ENCODE measurements at places on chromosomes 12 and 14.

DNA sequence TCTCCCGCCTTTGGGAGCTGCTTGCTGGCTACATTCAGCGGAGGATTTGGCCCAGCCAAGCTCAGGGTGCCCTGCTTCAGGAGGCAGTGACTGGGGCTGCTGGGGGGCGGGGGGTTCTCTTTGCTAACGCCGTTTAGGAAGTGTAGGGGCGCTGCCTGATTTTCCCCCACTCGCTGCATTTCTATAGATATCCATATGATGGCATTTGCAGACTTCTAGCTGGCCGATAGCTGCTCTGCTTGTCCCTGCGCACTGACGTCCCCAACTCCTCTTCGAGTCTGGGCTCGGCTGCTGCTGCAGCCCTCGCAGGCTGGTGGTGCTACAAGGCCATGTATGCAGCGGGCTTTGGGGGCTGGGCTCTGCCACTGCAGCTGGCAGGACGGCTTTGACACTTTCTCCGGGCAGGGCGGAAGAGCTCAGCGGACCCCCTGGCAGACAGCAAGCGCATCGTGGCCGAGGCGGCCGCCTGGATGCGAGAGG lies 3.1 kb downstream of the LRFN5 start:
- no peak for DNase-seq

GRCh38 chr12:64186789-64187188 lies 35.3 kb downstream of the KICS2 start:
- DNase-seq, result peak; percentile 27

DNA sequence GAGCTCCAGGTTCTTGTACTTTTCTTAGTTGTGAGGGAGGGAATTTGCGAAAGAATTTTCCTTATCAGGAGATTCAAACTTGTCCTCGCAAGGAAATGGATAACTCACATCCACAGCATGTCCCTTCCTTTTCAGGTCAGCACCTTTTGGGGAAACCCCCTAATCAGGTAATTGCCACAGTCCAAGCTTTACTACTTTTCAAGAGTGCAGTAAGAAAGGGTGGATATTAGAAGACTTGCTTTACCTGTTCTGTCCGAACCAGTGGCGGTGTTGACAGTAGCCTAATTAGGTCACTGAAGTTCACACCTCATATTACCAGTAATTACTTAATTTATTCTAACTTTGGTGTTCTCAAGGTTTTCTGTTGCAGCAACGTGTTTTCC lies 6.7 kb upstream of the C12orf50 start:
- DNase-seq, result no peak

GRCh38 chr12:98294051-98294805 lies 221.2 kb upstream of the TMPO start:
- DNase-seq, result no peak

DNA sequence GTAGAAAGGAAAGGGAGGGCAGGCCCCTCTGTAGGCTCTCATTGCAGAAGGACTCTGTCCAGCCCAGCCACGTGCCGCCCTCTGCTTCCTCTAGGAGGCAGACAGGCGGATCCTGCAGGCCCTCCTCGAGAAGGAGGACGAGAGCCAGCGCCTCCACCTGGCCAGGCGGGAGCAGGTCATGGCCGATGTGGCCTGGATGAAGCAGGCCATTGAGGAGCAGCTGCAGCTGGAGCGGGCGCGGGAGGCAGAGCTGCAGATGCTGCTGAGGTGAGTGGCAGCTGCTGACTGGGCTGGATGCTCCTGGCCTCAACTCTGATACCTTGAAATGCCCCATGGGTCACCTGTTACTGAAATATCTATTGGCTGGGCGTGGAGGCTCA lies 10.9 kb downstream of the TCHP start:
- DNase-seq, result no peak

- no peak for DNase-seq
Observed at GRCh38 chr12:830111-830867, 77.9 kb downstream of the WNK1 start.

- peak; percentile 79 for DNase-seq
Observed at GRCh38 chr14:70714055-70714550, 72.4 kb downstream of the TTC9 start.

DNA sequence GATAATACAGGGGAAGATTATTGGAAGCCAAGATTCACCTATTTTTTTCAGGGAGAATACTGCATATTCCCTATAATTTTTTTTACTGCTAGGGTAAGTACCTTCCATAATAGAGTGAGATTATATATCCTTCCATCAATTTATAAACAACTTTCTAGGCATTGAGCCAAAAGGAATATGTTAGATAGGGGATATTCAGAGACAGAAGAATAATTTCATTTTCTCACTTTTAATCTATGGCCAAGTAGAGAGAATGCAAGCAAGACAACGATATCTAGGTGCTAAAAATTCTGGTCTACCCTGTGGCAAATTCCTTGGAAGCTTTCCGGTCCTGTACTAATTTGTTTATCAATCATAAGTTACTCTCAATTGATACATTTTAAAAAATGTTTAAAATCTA lies 69.7 kb upstream of the STAC3 start:
- DNase-seq, result no peak

DNA sequence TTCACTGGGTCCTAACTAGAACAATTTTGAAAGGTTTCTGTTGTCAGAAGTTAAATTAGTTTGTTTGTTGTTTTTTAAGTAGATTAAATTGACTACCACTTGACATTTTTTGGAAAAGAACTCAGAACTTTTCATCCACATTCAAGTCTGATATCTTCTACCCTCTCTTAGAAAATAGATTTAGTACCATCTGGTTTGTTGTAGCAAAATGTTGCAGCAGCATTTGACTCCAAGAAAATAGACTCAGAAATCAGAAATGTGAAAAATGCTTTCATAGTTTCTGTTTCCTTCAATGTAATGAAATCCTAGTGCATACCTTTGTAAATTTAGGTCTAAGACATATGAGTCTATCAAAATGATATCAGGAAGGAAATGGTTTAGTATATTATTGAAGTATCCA lies 256.3 kb upstream of the CLEC14A start:
- no peak for DNase-seq

GRCh38 chr12:2574355-2574935 lies 220.3 kb upstream of the FKBP4 start:
- DNase-seq, result no peak

DNA sequence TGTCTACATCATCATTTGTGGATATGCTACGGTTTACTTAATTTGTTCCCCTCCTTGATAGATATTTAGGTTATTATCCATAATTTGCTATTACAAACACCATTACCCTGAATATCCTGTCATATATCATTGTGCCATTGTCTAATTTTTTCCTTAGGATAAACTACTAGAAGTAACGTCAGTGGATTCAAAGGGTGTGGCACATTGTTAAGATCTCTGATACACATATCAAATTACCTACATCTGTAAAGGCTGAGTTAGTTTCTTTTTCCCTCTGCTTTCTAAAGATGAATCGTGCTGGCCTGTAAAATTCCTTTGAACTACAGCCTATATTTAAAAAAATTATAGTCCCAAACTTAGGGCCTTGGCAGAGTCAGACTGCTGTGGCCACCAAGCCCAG lies 53.9 kb upstream of the STRN3 start:
- DNase-seq, result no peak

- no peak for DNase-seq
Observed at GRCh38 chr12:119621878-119622277, 28.3 kb downstream of the TMEM233 start.

GRCh38 chr14:58026967-58027366 lies 125.0 kb downstream of the ARMH4 start:
- DNase-seq, result no peak

DNA sequence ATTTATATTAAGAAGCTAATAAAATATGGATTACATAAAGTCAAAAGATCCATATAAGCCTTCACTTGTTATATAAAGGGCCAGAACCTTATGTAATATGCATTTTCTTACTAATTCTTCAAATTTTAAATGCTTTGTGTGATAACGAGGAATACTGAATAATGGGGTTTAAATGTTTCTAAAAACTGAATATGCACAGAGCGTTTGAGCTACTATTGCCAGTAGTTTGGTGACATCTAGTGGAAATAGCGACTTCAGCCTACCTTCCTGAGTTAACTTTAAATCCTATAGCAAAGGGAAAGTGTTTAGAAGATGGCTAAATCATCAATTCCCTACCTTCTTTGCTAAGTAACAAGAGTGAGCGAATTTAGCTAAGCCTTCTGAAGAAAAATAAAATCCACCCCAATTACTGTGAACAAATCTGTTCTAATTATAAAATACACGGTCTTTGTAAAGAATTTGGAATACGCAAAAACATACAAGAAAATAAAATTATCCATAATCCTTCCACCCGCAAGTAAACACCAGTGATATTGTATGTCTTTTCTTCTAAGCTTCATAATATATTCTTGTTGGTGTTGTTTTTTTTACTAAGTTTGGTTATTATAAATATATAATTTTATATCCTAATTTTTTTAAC lies 115.5 kb upstream of the G2E3 start:
- peak; percentile 6 for DNase-seq

GRCh38 chr12:94779485-94779884 lies 129.1 kb upstream of the TMCC3 start:
- DNase-seq, result no peak

GRCh38 chr12:91892081-91892855 lies 253.4 kb downstream of the BTG1 start:
- DNase-seq, result no peak

GRCh38 chr12:24378548-24379407 lies 429.3 kb upstream of the SOX5 start:
- DNase-seq, result no peak

- no peak for DNase-seq
Observed at GRCh38 chr12:86774841-86775388, 518.7 kb upstream of the MGAT4C start.

- no peak for DNase-seq
Observed at GRCh38 chr12:119744900-119745606, 77.1 kb downstream of the PRKAB1 start.

GRCh38 chr12:65761301-65761700 lies 63.0 kb upstream of the HMGA2 start:
- no peak for DNase-seq

DNA sequence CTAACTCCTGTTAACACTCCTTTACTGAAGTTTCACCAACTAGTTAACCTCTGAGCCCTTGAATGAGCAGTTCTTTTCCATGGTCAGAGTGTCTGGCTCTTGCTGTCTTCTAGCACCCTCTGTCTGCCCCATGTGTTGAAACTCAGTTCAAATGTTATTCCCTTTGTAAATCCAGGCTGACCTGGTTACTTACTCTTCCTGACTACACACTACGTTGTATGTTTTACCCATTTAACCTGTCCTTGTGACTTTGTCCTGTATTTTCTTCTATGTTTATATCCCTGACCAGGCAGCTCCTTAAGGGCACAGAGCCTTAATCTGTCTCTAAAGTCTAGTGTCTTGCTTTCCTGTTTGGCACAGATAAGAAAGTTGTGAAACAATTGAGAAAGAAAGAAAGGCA lies 389.0 kb upstream of the RPL10L start:
- DNase-seq, result no peak

DNA sequence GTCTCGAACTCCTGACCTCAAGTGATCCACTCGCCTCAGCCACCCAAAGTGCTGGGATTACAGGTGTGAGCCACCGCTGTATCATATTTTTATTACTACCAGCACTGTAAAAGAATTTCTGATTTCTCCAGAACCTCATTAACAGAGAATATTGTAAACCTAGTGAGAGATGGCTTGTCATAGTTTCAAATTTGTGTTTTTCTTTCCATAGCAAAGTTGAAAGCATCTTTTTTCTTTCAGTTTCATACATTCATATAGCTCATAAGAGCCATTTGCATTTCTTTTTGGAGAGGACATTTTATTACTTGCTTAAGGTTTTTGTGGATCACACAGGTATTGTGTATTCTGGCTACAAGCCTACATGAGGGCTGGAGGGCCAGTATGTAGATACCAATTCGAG lies 58.0 kb downstream of the MIS18BP1 start:
- no peak for DNase-seq

- no peak for DNase-seq
Observed at GRCh38 chr14:66628636-66629035, 120.7 kb downstream of the GPHN start.

DNA sequence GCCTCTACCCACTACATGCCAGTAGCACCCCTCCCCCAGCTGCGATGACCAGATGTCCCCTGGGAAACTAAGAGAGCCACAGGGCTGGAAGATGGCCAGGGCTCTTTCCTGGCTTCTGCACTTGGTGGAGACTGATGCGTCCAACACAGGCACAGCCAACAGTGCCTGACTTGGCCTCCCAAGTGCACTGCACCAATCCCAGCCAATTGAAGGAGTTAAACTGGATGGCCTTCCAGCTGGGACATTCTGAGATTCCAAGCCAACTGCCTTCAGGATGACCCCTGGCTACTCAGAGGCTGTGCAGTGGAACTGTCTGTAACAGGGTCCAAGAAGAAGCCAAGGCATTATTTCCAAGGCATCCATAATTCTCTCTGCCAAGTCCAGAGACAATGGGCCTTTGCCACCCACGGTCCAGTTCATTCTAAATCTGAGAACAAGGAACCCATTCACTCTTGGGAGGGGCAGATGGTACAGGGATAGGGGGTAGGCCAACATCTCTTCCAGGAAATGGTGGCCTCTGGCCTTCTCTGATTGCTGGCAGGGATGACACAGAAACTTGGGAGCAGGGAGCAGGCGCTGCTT lies 35.2 kb downstream of the PRIMA1 start:
- DNase-seq, result no peak

DNA sequence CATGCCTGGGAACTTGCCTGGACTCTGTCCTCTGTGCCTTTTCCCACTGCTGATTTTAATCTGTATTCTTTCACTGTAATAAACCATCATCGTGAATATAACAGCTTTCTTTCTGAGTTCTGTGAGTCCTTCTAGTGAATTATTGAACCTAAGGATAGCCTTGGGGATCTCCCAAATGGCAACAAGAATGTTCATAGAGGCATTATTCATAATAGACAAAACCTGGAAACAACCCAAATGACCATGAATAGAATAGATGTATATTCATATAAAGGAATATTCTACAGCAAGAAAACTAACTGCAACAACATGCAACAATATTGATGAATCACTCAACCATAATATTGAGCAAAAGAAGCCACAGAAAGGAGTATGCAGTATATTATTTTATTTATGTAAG lies 44.7 kb upstream of the CEP83 start:
- DNase-seq, result no peak

DNA sequence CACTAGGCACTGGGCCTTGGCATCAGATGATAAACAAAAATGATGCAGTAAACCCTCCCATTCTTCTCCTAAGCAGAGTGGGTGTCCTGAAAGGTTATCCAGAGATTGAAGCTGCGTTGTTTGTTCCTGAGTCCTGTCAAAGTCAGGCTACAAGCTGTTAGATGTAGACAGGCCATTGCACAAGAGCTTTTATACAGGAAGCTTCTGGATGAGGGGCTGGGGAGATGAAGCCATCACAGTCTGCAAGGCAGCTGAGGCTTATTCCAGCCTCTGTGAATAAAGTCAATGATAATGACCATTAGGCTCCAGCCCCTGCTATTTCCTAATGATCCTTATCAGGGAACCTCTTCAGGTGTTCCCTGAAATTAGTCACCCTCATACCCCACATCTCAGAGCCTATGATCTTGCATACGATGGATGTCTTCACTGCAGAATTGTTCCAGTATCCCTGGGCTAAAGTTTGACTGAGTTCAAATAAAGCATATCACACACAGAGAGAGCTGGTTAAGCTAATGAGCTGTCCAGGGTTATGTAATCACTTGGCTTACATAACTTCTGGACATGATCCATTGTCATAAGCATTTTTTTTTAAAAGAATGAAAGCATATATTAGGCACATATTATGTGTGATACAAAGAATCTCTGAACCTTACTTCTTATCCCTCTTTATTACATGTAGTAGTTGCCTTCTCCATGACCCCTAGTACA lies 337.1 kb upstream of the OR4E1 start:
- peak; percentile 8 for DNase-seq
